ENCODE measurements at places on chromosomes 13 and 19. TPM values are rescaled to one million over a fixed set of nuclear protein-coding genes. Genes with fewer than 3 reads are reported as not detected.
A peak's percentile ranks its signal among the peaks of the same experiment; 100 is the strongest.

DNA sequence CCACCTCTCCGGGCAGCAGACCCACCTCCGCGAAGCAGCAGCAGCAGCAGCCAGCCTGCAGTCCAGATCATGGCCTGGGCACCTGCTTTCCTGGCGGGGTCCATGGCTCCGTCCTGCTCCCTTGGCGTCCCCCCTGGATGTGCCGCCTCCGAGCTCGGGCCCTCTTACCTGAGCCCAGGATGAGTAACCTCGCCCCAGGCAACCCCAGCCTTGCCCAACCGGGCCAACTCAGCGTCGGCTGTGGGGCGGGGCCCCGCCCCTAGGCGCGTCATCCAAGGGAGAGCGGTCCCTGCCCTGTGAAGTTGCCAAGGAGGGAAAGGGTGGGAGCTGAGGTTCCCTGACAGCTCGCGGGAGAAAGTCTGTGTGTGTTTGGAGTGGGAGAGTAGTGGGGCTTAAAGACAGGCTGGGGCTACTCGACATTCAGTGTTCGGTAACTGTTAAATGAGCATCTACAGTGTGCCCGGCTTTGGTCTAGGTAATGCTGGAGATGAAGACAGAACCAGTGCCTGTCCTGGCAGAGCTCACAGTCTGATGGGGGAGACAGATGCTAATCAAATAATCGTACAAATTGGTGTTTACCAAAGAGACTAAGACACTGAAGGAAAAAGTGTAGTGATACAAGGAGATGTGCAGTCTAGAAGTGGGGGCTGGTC is at the start of gene LYPD3:
LYPD3 (minus strand) TSS at position 141 of the 653 bp plus-strand sequence; CDS start at position 104, 37 bp downstream.
- DNase-seq, result no peak
- H3K4me3 ChIP-seq, result peak within 1 kb of the TSS; percentile 96
- peaks cover 42% of the 10 kb centered on the region for H3K27me3 ChIP-seq
- H3K27ac ChIP-seq, result no peak within 1 kb of the TSS
- H3K36me3 ChIP-seq, result no peaks in the 10 kb centered on the region

DNA sequence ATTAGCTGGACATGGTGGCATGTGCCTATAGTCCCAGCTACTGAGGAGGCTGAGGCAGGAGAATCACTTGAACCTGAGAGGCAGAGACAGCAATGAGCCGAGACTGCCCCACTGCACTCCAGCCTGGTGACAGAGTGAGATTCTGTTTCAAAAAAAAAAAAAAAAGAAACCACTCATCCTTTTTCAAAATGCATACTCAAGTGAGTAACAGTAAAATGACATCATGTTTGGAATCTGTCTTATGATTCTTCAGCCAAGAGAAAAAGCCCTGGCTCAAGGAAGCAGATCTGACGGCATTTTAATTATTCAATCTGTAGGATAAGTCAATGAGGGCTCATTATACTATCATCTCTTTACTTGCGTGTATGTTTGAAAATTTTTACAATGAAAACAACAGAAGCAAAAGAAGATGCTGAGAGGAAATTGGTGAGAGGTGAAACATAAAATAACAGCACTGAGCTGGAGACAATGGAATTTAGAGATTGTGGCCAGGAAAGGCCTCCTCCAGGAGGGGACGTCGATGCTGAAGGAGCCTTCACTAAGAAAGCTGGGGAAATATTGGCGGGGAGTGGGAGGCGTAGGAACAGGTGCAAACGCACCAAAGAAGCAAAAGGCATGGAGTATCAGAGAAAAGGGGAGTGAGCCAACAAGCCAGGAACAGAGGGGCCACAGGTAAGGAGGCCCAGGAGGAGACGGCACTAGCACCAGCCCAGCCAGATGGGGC is 12.9 kb upstream of the CCNE1 start:
- H3K27ac ChIP-seq, result peak overlapping the region; percentile 28
- H3K36me3 ChIP-seq, result no peaks in the 10 kb centered on the region
- no peaks in the 10 kb centered on the region for H3K27me3 ChIP-seq
- peaks cover 4% of the 10 kb centered on the region for H3K4me1 ChIP-seq

Gene CBY2
- not detected for total RNA-seq

DNA sequence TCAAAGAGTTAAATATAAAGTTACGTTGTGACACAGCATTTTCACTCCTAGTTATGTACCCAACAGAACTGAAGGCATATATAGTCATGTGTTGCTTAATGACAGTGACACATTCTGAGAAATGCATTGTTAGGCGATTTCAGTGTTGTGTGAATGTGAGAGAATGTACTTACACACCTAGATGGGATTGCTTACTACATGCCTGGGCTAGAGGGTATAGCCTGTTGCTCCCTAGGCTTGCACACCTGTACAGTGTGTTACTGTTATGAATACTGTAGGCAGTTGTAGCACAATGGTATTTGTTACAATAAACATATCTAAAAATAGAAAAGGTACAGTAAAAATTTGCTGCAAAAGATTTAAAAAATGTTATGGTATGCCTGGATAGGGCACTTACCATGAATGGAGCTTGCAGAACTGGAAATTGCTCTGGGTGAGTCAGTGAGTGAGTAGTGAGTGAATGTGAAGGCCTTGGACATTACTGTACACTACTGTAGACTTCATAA is 89.2 kb downstream of the DHRS12 start:
- no peak overlapping the region for H3K27ac ChIP-seq
- H3K4me1 ChIP-seq, result no peaks in the 10 kb centered on the region
- H3K36me3 ChIP-seq, result peaks cover 5% of the 10 kb centered on the region
- H3K4me3 ChIP-seq, result no peak overlapping the region

DNA sequence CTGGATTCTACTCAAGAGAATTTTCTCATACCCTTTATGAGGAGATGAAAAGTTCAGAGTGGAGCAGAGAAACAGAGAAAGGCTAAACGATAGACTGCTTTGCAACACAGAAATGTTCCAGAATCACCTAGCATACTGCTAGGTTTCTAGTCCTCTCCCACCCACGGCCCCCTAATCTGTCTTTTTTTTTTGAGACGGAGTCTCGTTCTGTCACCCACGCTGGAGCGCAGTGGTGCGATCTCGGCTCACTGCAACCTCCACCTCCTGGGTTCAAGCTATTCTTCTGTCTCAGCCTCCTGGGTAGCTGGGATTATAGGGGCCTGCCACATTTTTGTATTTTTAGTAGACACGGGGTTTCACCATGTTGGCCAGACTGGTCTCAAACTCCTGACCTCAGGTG is 4.8 kb downstream of the SUGP2 start:
- peaks cover 2% of the 10 kb centered on the region for H3K27me3 ChIP-seq
- no peak for DNase-seq
- peaks cover 16% of the 10 kb centered on the region for H3K36me3 ChIP-seq

- H3K4me1 ChIP-seq, result peaks cover 15% of the 10 kb centered on the region
- peaks cover 55% of the 10 kb centered on the region for H3K27me3 ChIP-seq
- DNase-seq, result no peak
Measured at GRCh38 chr13:102198418-102199311, 203.2 kb downstream of the FGF14 start.

GRCh38 chr19:18424122-18424889 is 5.1 kb downstream of the SSBP4 start:
- no peak for DNase-seq
- no peak overlapping the region for H3K27ac ChIP-seq
- no peaks in the 10 kb centered on the region for H3K36me3 ChIP-seq
- peak overlapping the region; percentile 57 for H3K4me3 ChIP-seq

- no peaks in the 10 kb centered on the region for H3K36me3 ChIP-seq
- H3K4me1 ChIP-seq, result no peaks in the 10 kb centered on the region
- H3K27ac ChIP-seq, result no peak overlapping the region
- no peak overlapping the region for H3K4me3 ChIP-seq
- no peaks in the 10 kb centered on the region for H3K27me3 ChIP-seq
- DNase-seq, result no peak
Measured at GRCh38 chr13:44280456-44280855, 93.2 kb upstream of the SERP2 start.

Gene CYP4F22
- total RNA-seq, result not detected

- H3K4me3 ChIP-seq, result no peak overlapping the region
- DNase-seq, result no peak
- H3K36me3 ChIP-seq, result peaks cover 18% of the 10 kb centered on the region
- H3K27ac ChIP-seq, result no peak overlapping the region
- H3K4me1 ChIP-seq, result peaks cover 3% of the 10 kb centered on the region
Measured at GRCh38 chr13:23678795-23679194, 108.6 kb downstream of the TNFRSF19 start.

DNA sequence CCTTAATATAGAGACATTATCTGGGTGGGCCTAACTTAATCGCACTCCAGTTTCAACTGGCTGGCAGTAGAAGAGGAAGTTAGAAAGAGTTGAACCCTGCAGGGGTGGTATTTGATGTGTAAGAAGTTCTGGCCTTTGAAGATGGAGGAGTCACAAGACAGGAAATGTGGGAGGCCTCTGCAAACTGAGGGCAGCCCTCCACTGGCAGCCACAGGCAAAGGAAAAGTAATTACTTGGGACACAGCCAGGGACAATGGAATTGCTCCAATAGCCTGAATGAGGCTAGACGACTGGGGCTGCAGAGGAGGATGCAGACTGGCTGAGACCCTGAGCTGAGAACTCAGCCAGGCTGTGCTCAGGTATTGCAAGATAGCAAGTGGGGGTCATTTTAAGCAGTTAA is 703.3 kb upstream of the ARGLU1 start:
- H3K27ac ChIP-seq, result peak overlapping the region; percentile 8
- H3K4me3 ChIP-seq, result no peak overlapping the region
- no peaks in the 10 kb centered on the region for H3K27me3 ChIP-seq
- peaks cover 5% of the 10 kb centered on the region for H3K36me3 ChIP-seq

Gene RPL36
- total RNA-seq, result 1,097 TPM

DNA sequence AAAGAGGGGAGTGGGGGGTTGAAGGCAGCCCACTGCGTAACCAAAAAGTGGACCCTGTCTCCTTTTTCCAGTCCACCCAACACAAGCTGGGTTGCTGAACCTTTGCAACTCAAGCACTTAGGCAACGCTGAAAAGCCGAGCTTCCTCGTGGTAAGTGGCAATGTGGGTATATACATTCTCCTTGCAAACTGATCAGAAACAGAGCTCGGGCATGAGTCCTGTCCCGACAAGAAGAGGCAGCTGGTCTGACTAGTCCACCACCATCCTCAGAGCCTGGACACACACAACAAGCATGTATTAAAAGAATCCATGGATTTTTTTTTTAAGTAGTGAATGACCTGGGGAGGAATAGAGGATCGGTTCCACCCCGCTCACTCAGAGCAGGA is 240.6 kb upstream of the ZNF507 start:
- DNase-seq, result no peak
- H3K27ac ChIP-seq, result peak overlapping the region; percentile 83
- H3K36me3 ChIP-seq, result peaks cover 6% of the 10 kb centered on the region
- peaks cover 6% of the 10 kb centered on the region for H3K27me3 ChIP-seq

DNA sequence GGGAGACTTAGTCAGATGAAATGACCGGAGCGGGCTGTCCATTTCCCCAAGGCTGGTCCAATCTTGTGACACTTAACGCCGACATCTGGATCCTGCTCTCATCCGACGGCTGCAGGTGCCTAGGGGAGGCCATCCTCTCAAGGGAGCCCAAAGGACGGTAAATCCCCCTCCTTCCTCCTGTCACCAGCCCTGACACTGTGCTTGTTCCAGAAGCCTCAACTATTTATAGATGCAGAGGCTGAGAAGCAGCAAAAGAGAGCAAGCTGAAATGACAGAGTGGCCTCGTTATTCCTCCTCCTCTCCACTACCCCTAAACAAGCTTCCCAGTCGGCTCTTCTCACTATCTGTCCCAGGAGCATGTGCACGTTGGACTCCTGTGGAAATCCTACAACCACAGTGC is 533.7 kb downstream of the LIG4 start:
- no peaks in the 10 kb centered on the region for H3K4me1 ChIP-seq
- DNase-seq, result no peak
- no peaks in the 10 kb centered on the region for H3K27me3 ChIP-seq
- H3K36me3 ChIP-seq, result no peaks in the 10 kb centered on the region
- no peak overlapping the region for H3K27ac ChIP-seq

GRCh38 chr19:36638862-36639510 is 27.7 kb downstream of the ZNF461 start:
- no peaks in the 10 kb centered on the region for H3K4me1 ChIP-seq
- no peak overlapping the region for H3K4me3 ChIP-seq
- H3K27me3 ChIP-seq, result no peaks in the 10 kb centered on the region

- peaks cover 23% of the 10 kb centered on the region for H3K4me1 ChIP-seq
- peak overlapping the region; percentile 15 for H3K27ac ChIP-seq
- no peak for DNase-seq
- H3K27me3 ChIP-seq, result peaks cover under 1% of the 10 kb centered on the region
- H3K36me3 ChIP-seq, result peaks cover 43% of the 10 kb centered on the region
- H3K4me3 ChIP-seq, result peak overlapping the region; percentile 16
Measured at GRCh38 chr19:49347835-49348234, 12.6 kb downstream of the CD37 start.

DNA sequence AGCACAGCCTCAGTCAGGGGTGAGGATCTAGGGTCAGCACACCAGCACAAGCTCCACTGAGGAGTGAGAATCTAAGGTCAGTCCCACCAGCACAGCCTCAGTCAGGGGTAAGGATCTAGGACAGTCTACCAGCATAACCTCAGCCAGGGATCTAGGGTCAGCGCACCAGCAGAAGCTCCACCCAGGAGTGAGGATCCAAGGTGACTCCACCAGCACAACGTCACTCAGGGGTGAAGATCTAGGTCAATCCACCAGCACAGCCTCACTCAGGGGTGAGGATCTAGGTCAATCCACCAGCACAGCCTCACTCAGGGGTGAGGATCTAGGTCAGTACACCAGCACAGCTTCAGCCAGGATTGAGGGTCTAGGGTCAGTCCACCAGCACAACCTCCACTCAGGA is 64.5 kb downstream of the RAB20 start:
- no peak overlapping the region for H3K4me3 ChIP-seq
- no peak for DNase-seq
- H3K4me1 ChIP-seq, result no peaks in the 10 kb centered on the region
- H3K27ac ChIP-seq, result no peak overlapping the region
- peaks cover 45% of the 10 kb centered on the region for H3K36me3 ChIP-seq
- H3K27me3 ChIP-seq, result no peaks in the 10 kb centered on the region

- no peaks in the 10 kb centered on the region for H3K4me1 ChIP-seq
- no peak overlapping the region for H3K27ac ChIP-seq
- no peak for DNase-seq
Measured at GRCh38 chr13:79160818-79161217, 245.2 kb downstream of the RBM26 start.

DNA sequence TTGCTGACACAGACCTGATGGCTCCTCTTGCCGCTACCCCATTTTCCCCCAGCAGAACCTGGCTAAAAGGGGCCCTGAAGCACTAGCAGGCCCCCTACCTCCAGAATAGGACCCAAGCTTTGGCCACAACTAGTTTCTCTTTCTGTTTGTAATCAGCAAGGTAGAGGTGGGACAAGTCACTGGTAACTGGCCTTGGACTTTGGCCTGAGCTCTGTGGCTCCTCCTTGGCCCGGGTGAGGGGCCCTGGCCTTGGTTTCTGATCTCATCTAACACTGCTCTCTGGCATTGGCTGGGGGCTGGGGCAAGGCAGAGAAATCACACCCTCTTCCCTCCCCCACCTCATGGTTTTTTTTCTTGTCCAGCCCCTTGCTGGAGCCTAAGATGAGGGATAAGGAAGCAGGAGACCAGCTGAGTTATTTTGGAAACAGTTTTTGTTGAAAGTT is 2.1 kb downstream of the CALM3 start:
- H3K4me1 ChIP-seq, result peaks cover 33% of the 10 kb centered on the region
- H3K27me3 ChIP-seq, result no peaks in the 10 kb centered on the region
- peak overlapping the region; percentile 100 for H3K4me3 ChIP-seq
- peaks cover 6% of the 10 kb centered on the region for H3K36me3 ChIP-seq
- H3K27ac ChIP-seq, result no peak overlapping the region

- peaks cover 9% of the 10 kb centered on the region for H3K4me1 ChIP-seq
- H3K27ac ChIP-seq, result peak overlapping the region; percentile 93
- no peaks in the 10 kb centered on the region for H3K27me3 ChIP-seq
- no peak for DNase-seq
- peaks cover 29% of the 10 kb centered on the region for H3K36me3 ChIP-seq
Measured at GRCh38 chr19:43610493-43610892, 1.4 kb upstream of the SRRM5 start.
